Immature natural killer cell (primary cell): ENCODE measurements at places on chromosomes 16 and 17.

GRCh38 chr17:40490982-40491381 is 10.4 kb downstream of the TNS4 start:
- no peak overlapping the region for H3K27ac ChIP-seq
- peaks cover 31% of the 10 kb centered on the region for H3K4me1 ChIP-seq
- H3K4me3 ChIP-seq, result no peak overlapping the region
- DNase-seq, result no peak

DNA sequence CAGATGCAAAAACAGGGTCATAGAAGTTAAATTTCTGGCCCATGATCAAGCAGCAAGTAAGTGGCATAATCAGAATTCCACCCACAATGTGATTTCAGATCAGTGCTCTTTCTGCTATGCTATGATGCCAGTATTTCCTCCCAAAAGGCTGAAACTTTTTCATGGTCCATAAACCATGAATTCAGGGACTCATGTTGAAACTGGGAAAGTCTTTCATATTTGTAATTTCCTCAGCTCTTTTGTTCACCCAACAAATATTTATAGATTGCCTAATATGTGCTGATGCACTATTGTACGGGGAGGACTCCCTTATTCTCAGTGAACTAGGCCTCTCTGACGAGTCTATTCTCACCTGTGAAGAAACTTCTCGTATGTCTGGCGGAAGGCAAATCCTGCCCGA is 156.3 kb downstream of the MYO1D start:
- no peak for DNase-seq
- peaks cover 15% of the 10 kb centered on the region for H3K36me3 ChIP-seq
- no peaks in the 10 kb centered on the region for H3K27me3 ChIP-seq
- no peaks in the 10 kb centered on the region for H3K4me1 ChIP-seq
- no peak overlapping the region for H3K27ac ChIP-seq

- no peak for DNase-seq
- no peak overlapping the region for H3K4me3 ChIP-seq
- no peak overlapping the region for H3K27ac ChIP-seq
- no peaks in the 10 kb centered on the region for H3K4me1 ChIP-seq
These were observed 7.6 kb upstream of the PKMYT1 start for GRCh38 chr16:2987833-2988232.

DNA sequence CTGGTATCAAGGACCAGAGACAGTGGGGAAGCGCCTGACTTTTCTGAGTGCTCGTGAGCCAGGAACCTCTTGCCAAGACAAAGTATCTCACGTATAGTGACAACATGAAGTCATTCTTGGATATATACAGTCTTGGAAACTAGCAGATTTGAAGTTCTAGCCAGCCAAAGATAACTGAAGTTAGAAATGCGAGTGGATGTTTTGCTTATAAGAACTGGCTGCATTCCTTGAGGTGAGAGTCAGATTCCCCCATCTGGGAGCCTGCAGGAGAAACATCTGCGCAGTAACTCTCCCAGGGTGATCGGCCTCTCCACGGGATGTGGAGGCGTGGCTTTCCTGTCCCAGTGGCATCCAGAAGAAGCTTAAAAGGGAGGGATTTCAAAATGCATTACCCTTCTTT is 89.8 kb downstream of the SHISA6 start:
- DNase-seq, result no peak
- no peaks in the 10 kb centered on the region for H3K4me1 ChIP-seq
- H3K27ac ChIP-seq, result no peak overlapping the region
- no peak overlapping the region for H3K4me3 ChIP-seq
- no peaks in the 10 kb centered on the region for H3K27me3 ChIP-seq

- H3K4me1 ChIP-seq, result no peaks in the 10 kb centered on the region
- DNase-seq, result no peak
- no peak overlapping the region for H3K27ac ChIP-seq
- peaks cover 7% of the 10 kb centered on the region for H3K27me3 ChIP-seq
- H3K4me3 ChIP-seq, result no peak overlapping the region
- no peaks in the 10 kb centered on the region for H3K36me3 ChIP-seq
These were observed 27.8 kb downstream of the TMEM92 start for GRCh38 chr17:50301891-50302584.

GRCh38 chr16:89149386-89149785 is 22.2 kb upstream of the CDH15 start:
- H3K4me3 ChIP-seq, result no peak overlapping the region
- no peak for DNase-seq
- no peak overlapping the region for H3K27ac ChIP-seq
- peaks cover 27% of the 10 kb centered on the region for H3K36me3 ChIP-seq
- no peaks in the 10 kb centered on the region for H3K4me1 ChIP-seq

- H3K4me3 ChIP-seq, result no peak overlapping the region
- H3K4me1 ChIP-seq, result no peaks in the 10 kb centered on the region
- no peaks in the 10 kb centered on the region for H3K36me3 ChIP-seq
- peaks cover 4% of the 10 kb centered on the region for H3K27me3 ChIP-seq
These were observed 10.0 kb downstream of the HS3ST6 start for GRCh38 chr16:1908184-1908583.

- no peak overlapping the region for H3K27ac ChIP-seq
- no peaks in the 10 kb centered on the region for H3K27me3 ChIP-seq
- peaks cover 11% of the 10 kb centered on the region for H3K36me3 ChIP-seq
- DNase-seq, result no peak
- peak overlapping the region; percentile 15 for H3K4me3 ChIP-seq
- peaks cover 50% of the 10 kb centered on the region for H3K4me1 ChIP-seq
These were observed 175.5 kb downstream of the KATNIP start for GRCh38 chr16:27725236-27726000.

DNA sequence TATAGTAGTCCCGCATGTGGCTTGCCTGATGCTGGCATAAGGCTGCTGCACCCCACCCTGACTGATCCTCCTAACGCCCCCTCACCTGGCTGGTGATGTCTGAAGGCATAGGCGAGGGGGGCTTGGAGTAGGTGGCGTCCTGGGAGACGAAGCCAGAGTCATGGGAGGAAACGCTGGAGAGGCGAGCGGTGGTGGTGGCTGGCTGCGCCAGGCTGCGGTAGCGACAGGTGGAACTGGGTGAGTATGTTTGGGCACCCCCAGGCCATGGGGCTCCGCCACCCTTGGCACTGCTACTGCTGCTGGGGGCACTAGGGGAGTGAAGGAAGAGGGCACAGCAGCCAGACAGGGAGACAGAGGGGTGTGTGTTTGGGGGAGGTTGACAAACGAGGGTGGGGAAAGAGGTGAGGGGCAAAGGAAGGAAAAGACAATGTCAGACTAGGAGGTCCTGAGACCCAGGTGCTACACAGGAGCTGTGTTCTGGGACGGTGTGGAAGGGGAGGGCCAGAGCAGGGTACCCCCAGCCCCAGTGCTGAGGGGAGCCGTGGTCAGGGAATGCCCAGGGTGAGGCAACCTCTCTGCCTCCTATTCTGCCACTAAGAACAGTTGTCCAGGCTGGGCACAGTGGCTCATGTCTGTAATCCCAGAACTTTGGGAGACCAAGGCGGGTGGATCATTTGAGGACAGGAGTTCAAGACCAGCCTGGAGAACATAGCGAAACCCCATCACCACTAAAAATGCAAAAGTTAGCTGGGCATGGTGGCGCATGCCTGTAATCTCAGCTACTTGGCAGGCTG is 11.4 kb downstream of the MTSS2 start:
- H3K27ac ChIP-seq, result no peak overlapping the region
- H3K36me3 ChIP-seq, result no peaks in the 10 kb centered on the region
- no peak overlapping the region for H3K4me3 ChIP-seq
- H3K4me1 ChIP-seq, result peaks cover 1% of the 10 kb centered on the region
- H3K27me3 ChIP-seq, result peaks cover 2% of the 10 kb centered on the region

GRCh38 chr16:11793840-11794239 is 3.2 kb downstream of the ZC3H7A start:
- peak overlapping the region; percentile 74 for H3K27ac ChIP-seq
- peaks cover 5% of the 10 kb centered on the region for H3K27me3 ChIP-seq
- H3K4me1 ChIP-seq, result peaks cover 75% of the 10 kb centered on the region
- no peaks in the 10 kb centered on the region for H3K36me3 ChIP-seq
- no peak overlapping the region for H3K4me3 ChIP-seq

DNA sequence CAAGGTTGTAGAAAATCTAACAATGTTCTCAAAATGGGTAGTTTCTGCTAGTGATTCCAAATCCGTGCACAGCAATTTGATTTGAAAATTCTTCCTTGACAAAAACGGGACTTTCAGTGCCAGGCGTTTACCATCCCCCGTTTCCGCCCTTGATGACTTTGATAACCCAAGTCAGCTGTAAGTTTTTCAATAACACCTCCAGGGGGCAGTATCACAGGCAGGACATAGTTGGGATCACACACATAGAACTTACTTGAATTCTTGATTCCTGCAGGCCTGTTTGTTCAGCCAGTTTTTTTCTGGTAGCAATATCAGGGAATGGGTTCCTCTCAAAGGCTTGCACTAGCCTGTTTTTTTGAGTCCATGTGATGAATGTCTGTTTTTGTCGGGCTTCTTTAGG is 5.6 kb downstream of the DUXB start:
- H3K27ac ChIP-seq, result no peak overlapping the region
- H3K36me3 ChIP-seq, result no peaks in the 10 kb centered on the region
- no peaks in the 10 kb centered on the region for H3K4me1 ChIP-seq

- no peaks in the 10 kb centered on the region for H3K4me1 ChIP-seq
- H3K27me3 ChIP-seq, result peaks cover 8% of the 10 kb centered on the region
- no peak for DNase-seq
- no peak overlapping the region for H3K4me3 ChIP-seq
- no peaks in the 10 kb centered on the region for H3K36me3 ChIP-seq
These were observed 228.3 kb upstream of the HSBP1 start for GRCh38 chr16:83579436-83579835.

DNA sequence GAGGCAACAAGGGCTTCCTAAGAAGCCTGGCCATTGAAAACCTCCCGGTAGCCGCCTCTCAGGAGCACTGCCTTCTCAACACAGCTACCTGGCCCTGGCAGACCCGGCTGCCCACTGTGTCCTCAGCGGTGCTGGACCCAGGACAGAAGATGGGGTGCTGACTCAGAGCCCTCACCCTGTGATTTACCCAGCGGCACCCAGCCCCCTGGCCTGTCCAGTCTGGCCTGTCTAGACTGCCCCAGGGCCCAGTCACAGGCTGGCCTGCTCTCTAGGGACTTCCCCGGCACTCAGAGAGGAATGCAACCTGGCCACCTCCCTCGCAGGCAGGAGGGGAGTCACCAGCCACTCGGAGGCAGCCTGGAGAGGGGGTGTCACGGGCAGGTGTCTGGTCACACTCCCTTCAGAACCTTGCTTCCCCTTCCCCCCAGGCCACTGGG is 20.1 kb downstream of the PIEZO1 start:
- H3K4me1 ChIP-seq, result peaks cover 39% of the 10 kb centered on the region
- H3K36me3 ChIP-seq, result no peaks in the 10 kb centered on the region

- no peaks in the 10 kb centered on the region for H3K27me3 ChIP-seq
- H3K36me3 ChIP-seq, result no peaks in the 10 kb centered on the region
- DNase-seq, result no peak
- H3K4me1 ChIP-seq, result no peaks in the 10 kb centered on the region
These were observed 6.2 kb upstream of the MYOCD start for GRCh38 chr17:12659500-12659899.

DNA sequence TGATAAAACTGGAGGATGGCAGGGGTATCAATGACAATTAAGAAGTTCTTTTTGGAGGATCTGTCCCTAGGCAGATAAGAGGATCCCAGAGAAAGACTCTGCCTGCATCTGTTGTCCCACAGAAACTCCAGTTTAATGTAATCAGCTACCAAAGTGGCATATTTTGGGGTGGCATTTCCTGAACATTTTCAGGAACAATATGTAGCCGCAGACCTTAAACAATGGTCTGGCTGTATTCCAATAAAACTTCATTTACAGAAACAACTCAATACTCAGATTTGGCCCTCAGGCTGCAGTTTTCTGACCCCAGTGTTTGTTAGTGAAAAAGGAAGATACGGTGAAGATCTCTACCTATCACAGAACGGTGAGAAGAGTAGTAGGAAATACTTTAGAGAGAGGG is 46.1 kb downstream of the KCNJ16 start:
- H3K27ac ChIP-seq, result no peak overlapping the region
- no peak overlapping the region for H3K4me3 ChIP-seq
- no peaks in the 10 kb centered on the region for H3K36me3 ChIP-seq

DNA sequence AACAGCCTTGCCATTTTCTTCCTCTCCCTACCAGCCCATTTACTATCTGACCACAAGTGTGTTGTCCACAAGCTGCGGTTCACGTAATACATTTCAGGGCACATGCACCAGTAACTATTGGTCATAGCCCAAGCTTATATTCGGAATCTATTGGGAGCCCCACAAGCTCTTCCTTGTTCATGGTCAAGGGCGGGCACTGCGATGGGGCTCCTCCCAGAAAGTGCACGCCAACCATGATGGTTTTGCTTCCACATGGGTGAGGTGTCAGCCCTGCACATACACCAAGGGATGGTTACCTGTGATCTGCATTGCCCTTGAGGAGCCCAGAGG is 12.1 kb downstream of the THRA start:
- H3K4me3 ChIP-seq, result no peak overlapping the region
- H3K27me3 ChIP-seq, result peaks cover 6% of the 10 kb centered on the region
- H3K4me1 ChIP-seq, result peaks cover 52% of the 10 kb centered on the region
- no peak for DNase-seq
- H3K36me3 ChIP-seq, result peaks cover 4% of the 10 kb centered on the region
- no peak overlapping the region for H3K27ac ChIP-seq

DNA sequence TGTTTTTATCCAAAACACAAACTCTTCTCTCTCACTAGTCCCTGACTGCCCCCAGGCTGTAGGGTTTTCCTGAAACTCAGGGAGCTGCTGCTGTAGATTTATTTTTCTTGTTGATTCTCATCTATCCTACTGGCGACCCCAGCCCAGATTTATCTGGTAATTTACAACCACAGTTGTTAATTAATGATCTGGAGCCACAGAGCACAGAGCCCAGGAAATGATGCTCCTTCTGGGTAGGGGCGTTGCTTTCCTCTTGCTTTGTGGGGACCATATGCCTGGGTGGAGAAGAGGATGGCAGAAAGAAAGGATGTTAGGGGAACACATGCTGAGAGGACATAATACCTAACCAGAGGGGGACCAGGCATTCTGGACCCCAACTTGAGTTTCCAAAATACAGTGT is 7.4 kb upstream of the ETV4 start:
- no peaks in the 10 kb centered on the region for H3K36me3 ChIP-seq
- H3K4me1 ChIP-seq, result no peaks in the 10 kb centered on the region
- H3K27me3 ChIP-seq, result peaks cover 23% of the 10 kb centered on the region
- H3K4me3 ChIP-seq, result no peak overlapping the region
